Endodermal cell (in vitro differentiated cells): ENCODE measurements at places on chromosomes 3 and 15.
A peak's percentile ranks its signal among the peaks of the same experiment; 100 is the strongest.

DNA sequence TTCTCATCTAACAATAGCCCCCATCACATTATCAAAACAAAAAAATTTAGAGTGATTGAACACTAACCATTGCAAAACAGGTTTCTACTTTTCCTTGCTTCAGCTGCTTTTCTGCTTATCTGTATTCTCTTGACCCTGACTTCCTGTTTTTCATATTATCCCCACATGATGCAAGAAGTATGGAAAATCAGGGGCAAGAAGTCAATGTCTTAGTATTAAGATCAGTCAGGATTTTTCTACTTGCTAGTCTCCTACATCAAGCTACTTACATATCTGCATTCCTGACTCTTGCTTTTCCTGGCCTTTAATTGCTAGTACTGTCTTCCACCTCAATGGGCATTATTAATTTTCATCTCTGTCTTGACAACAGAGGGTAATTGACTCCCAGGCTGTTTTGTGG, 300.2 kb downstream of the OTOL1 start:
- DNase-seq: no peak

- no peak for DNase-seq
Observed at GRCh38 chr3:169328471-169328870, 335.0 kb downstream of the MECOM start.

- DNase-seq: no peak
Observed at GRCh38 chr3:30613133-30613825, 6.9 kb downstream of the TGFBR2 start.

DNA sequence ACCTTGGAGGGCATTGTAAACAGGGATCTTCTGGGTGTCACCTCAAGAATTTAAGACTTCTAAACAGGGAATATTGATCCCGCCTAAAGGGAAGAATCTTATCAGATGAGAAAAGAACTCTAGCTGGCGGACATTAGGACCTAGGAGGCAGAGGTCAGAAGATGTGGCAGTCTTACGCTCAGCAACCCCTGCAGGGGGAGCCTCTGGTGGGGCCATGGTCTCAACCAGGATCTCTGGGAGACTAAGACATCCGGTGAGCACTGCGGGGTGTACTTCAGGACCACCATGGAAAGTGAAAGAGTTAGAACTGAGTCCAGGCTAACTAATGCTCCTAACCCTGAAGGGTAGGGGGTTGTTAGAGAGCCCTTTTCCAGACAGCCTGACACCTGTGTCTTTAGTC, 295.2 kb downstream of the VGLL3 start:
- DNase-seq: peak; percentile 65

- no peak for DNase-seq
Observed at GRCh38 chr15:52503788-52504496, 24.7 kb downstream of the MYO5A start.

DNA sequence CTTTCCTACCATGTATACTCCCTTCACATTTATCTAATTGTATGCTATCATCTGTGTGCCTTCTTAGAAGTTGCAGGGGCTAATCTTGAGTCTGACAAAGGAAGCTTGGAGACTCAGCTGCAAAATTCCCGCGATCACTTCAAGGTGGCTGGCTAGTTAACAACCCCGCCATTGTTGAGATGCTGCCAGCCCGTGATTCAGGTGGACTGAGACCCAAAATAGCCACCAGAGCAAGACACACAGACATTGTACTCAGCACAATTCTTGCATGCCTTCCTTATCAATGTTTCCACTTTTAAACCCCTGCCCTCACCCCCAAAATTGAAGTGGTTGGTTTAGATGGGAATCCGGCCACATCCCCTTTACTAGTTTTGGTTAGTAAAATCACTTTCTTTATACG, 225.8 kb upstream of the ZNF717 start:
- DNase-seq: no peak

DNA sequence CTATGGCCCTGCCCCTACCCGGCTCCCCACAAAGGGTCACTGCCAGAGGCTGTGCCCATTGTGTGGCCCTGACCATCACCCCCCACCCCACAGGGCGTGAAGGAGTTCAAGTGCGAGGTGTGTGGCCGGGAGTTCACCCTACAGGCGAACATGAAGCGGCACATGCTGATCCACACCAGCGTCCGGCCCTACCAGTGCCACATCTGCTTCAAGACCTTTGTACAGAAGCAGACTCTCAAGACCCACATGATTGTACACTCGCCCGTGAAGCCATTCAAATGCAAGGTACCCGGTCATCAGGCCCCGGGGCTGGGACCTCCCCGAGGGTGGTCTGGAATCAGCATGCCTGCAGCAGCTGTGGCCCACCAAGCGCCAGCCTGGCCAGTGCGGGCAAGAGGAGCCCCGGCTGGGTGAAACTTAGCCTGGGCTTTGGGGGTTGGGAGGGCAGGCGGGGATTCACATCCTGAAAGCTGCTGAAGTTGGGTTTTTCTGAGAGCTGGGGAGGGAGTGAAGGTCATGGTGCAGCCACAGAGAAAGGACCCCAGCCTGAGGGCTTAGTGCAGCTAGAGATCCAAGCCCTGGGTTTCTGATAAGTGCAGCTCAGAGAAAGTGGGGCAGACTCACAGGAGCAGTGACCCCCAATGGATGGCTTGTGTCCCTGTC, 29.2 kb downstream of the IDH2 start:
- DNase-seq: no peak
